ENCODE measurements at places on chromosomes 2 and 18. TPM values are rescaled to one million over a fixed set of nuclear protein-coding genes. Genes with fewer than 3 reads are reported as not detected.

B4GALT6 gene
- polyA plus RNA-seq, result 0.52 TPM

NPHP1 gene
- polyA plus RNA-seq, result 2.5 TPM

EFHD1 gene
- polyA plus RNA-seq, result 0.36 TPM

PLB1 gene
- polyA plus RNA-seq, result 0.43 TPM

UPP2 gene
- not detected for polyA plus RNA-seq
